ENCODE measurements at places on chromosomes 3 and 15.

- DNase-seq, result no peak
Measured at GRCh38 chr3:184583578-184584451, 22.2 kb downstream of the EPHB3 start.

- DNase-seq, result no peak
Measured at GRCh38 chr3:22495241-22495640, 707.9 kb upstream of the UBE2E2 start.

DNA sequence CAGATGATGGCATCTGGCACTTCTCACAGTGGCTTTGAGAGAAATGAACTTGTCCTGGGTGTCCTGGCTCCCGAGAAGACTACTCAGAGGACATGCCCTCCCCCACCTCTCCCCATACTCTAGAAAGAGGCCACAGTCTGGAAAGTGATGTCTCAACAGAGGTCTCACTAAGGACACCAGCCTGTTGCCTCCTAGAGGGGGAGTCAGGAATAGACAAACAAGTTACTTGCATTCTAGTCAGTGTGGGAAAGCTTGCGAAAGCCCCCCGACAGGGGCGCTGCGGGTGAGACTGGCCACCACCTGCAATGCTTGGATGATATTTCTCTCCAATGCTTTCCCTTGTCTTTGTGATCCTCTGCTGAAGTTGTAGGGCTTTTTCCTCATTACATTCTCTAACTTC is 17.2 kb downstream of the B4GALT4 start:
- DNase-seq, result no peak

GRCh38 chr3:52696830-52697631 is 8.6 kb downstream of the GLT8D1 start:
- DNase-seq, result no peak
